ENCODE measurements at places on chromosomes 2 and 18. TPM values are rescaled to one million over a fixed set of nuclear protein-coding genes. Genes with fewer than 3 reads are reported as not detected.

The PSMA8 gene
- total RNA-seq = 0.27 TPM

The REEP1 gene
- 0.10 TPM for total RNA-seq

The SAG gene
- total RNA-seq = not detected

The MEP1B gene
- total RNA-seq = 0.10 TPM

The EMX1 gene
- total RNA-seq = not detected

The SH3BP4 gene
- 0.12 TPM for total RNA-seq

The ABCG5 gene
- total RNA-seq = not detected

The STPG4 gene
- total RNA-seq = 0.22 TPM

The SMAD7 gene
- total RNA-seq = 34.6 TPM

The RTP5 gene
- not detected for total RNA-seq

The HOXD12 gene
- total RNA-seq = not detected

The LONRF2 gene
- total RNA-seq = 0.54 TPM

The KATNAL2 gene
- not detected for total RNA-seq

The CDH7 gene
- not detected for total RNA-seq

The COL6A3 gene
- total RNA-seq = 1.4 TPM

The FKBP1B gene
- total RNA-seq = 1.4 TPM

The C2orf81 gene
- 3.5 TPM for total RNA-seq

The SERPINB5 gene
- not detected for total RNA-seq

The IL36A gene
- total RNA-seq = 0.32 TPM

The DLX1 gene
- total RNA-seq = not detected

The IL36RN gene
- not detected for total RNA-seq

The C2orf72 gene
- 0.10 TPM for total RNA-seq

The RNASEH1 gene
- total RNA-seq = 26.6 TPM

The SOWAHC gene
- total RNA-seq = 0.29 TPM

The DIPK1C gene
- total RNA-seq = not detected

The BOLL gene
- total RNA-seq = not detected

The AKAIN1 gene
- total RNA-seq = not detected

The SRSF7 gene
- total RNA-seq = 257 TPM

The REG3G gene
- total RNA-seq = not detected

The POTEF gene
- not detected for total RNA-seq

The DYNAP gene
- total RNA-seq = not detected

The ERLEC1 gene
- 31.2 TPM for total RNA-seq

The ADD2 gene
- total RNA-seq = 15.0 TPM

The FSHR gene
- not detected for total RNA-seq

The EPB41L5 gene
- 1.8 TPM for total RNA-seq

The DNAJC27 gene
- total RNA-seq = 5.5 TPM

The RAX gene
- not detected for total RNA-seq

The ACKR3 gene
- total RNA-seq = 2.8 TPM

The CCDC102B gene
- 2.5 TPM for total RNA-seq
